ENCODE measurements at places on chromosomes 13 and 19.

- peak; percentile 94 for DNase-seq
Measured at GRCh38 chr13:100235311-100235901, 146.5 kb downstream of the PCCA start.

- DNase-seq, result peak; percentile 64
Measured at GRCh38 chr13:32443111-32443510, 15.2 kb upstream of the N4BP2L1 start.

DNA sequence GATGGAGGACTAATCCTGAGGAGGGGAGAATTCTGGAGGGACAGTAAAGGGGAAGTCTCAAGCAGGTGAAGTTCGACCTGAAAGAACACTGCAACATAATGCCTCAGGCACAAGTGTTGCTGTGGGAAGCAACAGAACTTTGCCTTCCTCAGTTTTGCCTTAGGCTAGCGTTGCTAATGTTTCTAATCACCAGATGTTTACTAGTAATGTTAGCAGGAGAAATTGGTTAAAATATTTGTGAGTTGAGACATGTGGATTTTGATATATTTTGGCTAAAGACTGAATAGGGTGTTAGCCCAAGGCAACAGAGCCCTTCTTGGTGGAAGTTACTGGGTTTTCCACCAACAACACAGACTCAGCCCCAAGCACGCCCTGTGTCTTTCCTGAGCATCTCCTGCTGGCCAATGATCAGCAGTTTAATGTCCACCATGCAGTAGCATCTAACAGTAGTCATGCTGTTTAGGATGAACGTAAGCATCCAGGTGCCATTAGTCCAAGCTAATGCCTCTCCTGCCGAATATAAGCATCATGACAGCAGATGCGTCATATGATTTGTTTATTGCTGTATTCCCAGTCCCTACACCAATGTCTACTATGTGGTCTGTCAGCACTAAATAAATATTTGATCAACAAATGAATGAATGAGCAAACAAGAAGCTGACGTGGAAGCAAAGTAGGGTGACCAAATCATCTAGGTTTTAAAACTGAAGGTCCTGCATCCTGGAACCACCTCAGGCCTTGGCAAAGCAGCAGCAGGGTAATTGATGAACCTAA is 511.9 kb upstream of the HTR2A start:
- DNase-seq, result no peak

- peak; percentile 24 for DNase-seq
Measured at GRCh38 chr19:1315470-1316166, 29.9 kb downstream of the EFNA2 start.

GRCh38 chr19:40143612-40144011 is 47.6 kb upstream of the MAP3K10 start:
- peak; percentile 99 for DNase-seq

GRCh38 chr13:110326263-110326904 is 19.3 kb downstream of the COL4A2 start:
- no peak for DNase-seq

- DNase-seq, result peak; percentile 46
Measured at GRCh38 chr19:4524808-4525562, 6.7 kb upstream of the PLIN4 start.

- DNase-seq, result no peak
Measured at GRCh38 chr19:1847348-1847683, 967 bp downstream of the REXO1 start.

- peak; percentile 50 for DNase-seq
Measured at GRCh38 chr13:99796175-99796819, 175.3 kb downstream of the ZIC5 start.

- DNase-seq, result no peak
Measured at GRCh38 chr13:58093394-58093793, 461.9 kb downstream of the PCDH17 start.

DNA sequence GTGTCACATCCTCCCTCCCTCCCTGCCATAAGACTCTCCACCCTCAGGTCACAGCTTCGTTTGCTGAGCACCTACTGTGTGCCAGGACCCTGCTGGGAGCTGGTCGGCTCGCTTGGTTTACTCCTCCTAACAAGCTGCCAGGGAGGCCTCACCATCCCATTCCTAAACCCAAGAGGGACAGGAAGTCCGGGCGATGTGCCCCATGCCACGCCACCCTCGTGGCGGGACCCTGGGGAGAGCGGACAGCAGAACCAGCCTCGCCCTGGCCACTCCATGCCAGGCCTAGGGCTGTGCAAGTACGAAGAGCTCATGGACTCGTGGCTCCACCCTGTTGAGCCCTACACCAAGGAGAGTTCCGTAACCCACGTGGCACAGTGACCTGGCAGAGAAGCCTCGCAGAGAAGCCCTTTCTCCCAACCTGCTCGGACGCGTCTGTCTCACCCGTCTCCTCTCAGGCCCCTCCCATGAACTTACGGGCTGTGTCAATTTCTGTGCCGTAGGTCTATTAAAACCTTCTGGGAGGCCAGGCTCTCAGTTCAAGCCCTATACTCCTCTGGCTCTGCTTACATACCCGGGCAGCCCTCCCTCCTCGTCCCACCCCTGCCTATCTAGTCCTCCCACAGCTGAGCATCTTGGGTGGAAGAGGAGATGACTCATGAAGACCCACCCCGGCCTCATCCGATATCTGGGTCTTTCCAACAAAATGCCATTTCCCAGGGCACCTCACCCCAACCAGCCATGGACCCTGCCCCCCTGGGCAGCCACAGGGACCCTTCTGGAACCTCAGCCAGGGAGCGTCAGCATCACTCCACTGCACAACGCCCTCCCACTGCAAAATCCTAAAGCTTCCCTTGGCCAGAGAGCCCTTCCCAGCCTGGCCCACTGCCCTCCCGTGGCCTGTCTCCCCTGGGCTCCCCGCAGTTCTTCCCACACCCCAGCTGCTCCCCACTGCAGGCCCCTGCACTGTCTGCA is 2.6 kb downstream of the UBXN6 start:
- no peak for DNase-seq

GRCh38 chr13:41457589-41458186 is 338 bp downstream of the RGCC start:
- no peak for DNase-seq

DNA sequence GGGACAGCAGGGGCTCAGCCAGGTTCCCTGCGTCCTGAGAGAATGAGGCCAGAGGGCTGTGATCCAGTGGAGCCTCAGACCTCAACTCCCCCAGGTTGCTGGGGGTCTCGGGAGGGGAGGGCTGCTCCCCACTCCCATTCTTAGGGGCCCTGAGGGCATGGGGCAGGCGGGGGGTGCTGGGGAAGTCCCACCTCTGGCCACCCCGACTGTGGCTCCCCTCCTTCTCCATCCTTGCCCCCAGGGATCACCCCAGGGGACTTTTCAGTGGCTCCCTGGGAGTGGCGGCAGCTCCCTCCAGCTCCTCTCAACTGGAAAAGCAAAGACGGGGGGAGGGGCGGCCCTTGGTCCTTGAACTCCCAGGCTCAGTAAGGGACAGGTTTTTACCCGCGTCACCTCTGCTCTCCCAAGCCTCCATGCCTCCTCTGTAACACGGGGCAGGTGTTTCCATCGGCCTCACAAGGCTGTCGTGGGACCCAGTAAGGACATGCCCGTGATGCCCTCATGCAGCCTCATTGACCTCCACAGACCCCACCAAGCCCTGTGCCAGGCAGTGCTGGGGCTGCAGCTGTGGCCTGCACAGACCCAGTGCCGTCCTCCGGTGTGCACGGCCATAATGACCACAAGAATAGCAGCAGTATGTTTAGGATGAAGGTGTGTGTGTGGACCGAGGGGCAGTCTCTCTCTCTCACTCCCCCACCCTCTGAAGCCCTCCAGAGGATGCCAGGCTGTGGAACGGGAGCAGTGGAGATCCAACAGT is 11.6 kb upstream of the TOMM40 start:
- no peak for DNase-seq

- DNase-seq, result no peak
Measured at GRCh38 chr13:101792189-101792588, 339.7 kb downstream of the ITGBL1 start.

DNA sequence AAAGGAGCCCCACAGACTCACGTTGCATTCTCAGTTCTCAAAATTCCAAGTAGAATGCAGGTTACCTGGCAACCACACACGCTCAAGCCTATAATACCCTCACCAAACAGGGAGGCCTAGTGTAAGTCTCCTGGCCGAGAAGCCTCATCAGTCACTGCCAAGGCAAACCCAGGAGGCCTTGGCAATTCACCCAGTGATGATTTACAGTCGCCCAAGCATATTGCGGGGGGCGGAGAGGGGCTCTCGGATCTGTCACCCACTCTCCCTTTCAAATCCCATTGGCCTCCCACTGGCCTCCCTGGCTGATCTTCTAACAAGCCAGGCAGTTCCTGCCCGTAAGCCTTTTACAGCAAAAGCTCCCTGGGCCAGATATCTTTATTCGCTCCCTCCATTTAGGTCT is 1.1 kb downstream of the AKAP8L start:
- no peak for DNase-seq

GRCh38 chr13:98495627-98496478 is 81.1 kb downstream of the STK24 start:
- DNase-seq, result no peak

DNA sequence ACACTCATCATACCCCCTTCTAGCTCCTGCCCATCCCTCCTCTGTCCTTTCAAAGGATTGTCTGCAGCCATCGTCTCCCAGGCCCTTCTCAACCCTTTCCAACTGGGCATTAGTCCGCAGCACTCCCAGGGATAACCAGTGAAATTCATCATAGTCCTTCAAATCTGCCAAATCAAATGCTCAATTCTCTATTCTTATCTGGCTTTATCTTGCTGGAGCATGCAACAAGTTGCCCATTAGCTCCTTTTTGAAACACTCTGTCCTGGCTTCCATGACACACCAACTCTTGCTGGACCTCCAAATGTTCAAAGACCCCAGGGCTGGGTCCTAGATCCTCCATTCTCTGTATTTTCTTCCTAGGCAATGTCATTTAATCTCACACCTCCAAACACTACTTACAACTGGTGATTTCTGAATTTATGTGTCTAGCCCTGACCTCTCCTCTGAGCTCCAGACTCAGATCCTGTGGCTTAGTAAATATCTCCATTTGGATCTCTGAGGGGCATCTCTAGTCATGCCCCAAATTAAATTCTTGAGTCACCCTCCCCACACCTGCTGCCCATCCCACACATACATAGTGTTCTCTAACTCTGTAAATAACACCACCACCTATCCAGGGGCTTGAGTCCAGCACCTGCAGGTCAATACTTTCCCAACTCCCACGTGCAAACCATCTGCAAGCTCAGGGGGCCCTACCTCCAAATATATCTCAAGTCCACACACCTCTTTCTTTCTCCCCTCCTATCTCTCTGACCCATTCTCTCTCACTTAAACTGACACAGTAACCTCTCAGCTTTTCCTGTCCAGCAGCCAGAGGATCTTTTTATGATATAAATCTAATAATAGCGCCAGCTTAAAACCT is 9.1 kb upstream of the ANKRD10 start:
- no peak for DNase-seq

- no peak for DNase-seq
Measured at GRCh38 chr13:26262156-26262555, 8.2 kb downstream of the CDK8 start.

- DNase-seq, result no peak
Measured at GRCh38 chr13:29486551-29486950, 108.9 kb downstream of the SLC7A1 start.

GRCh38 chr13:111604097-111604496 is 283.7 kb downstream of the TEX29 start:
- DNase-seq, result no peak

GRCh38 chr19:14614099-14614412 is 31.2 kb downstream of the CLEC17A start:
- peak; percentile 99 for DNase-seq

GRCh38 chr19:38303517-38304351 is at the start of gene C19orf33:
TSS of gene C19orf33 (plus strand) at chr19:38304251. CDS start at chr19:38304262, 11 bp downstream.
- DNase-seq, result no peak

DNA sequence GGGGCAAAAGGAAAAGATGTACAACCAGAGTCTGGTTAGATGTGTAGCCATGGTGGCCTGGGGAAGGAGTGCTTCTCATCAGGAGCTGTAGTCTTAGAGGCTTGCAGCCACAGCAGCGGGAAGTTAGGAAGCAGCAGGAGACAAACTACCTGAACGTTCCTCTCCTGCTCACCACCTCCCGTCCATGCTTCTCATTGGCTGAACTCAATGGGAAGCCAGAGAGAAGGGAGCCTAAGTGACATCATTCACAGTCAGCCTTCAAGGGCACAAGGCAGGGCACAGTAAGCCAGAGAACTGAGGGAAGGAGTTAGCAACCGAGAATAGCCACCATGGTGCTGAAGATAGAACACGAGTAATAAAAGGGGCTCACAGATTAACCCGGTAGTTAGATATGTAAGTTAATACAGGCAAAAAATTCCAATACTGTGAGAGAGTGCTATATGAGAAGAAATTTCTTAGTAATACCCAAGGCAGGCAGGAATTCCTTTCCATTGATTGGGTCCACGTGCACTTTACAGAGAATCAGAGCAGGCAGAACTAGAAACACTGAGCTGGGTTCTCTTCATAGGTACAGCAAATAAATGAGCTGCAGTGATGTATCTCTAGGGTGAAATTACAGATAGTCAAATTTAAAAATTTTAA is 391.5 kb upstream of the DACH1 start:
- no peak for DNase-seq

GRCh38 chr13:48840366-48840765 is 135.3 kb upstream of the FNDC3A start:
- DNase-seq, result no peak

- DNase-seq, result no peak
Measured at GRCh38 chr19:3319643-3320353, 46.6 kb upstream of the NFIC start.

- no peak for DNase-seq
Measured at GRCh38 chr19:40284251-40284500, 969 bp downstream of the AKT2 start.

DNA sequence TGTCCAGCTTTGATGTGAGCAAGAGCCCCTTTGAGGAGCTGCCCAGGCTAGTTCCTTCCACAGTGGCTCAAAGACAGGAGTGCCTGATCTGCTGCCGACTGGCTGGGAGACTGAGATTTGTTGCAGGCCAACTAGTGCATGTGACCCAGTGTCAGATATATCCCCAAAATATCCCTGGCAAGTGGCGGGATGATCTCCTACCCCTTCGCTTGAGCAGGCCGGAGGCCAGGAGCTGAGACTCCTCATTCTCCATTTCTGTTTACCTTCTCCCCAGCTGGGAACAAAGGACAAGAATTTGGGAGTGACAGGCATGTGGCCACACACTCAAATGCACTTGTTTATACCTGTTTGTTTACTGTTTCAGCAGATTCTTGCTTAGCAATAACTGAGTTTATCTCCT is 37.1 kb upstream of the XPO4 start:
- DNase-seq, result no peak

- no peak for DNase-seq
Measured at GRCh38 chr19:53521373-53522202, 16.4 kb upstream of the ZNF331 start.

- no peak for DNase-seq
Measured at GRCh38 chr19:7076151-7076550, 6.6 kb downstream of the ZNF557 start.

- DNase-seq, result peak; percentile 66
Measured at GRCh38 chr13:39148513-39148961, 110.3 kb downstream of the NHLRC3 start.

Measured in MV-4-11 (cell line).